Spinal cord (tissue), 10 donors: ENCODE measurements at places on chromosomes 2 and 18. TPM values are rescaled to one million over a fixed set of nuclear protein-coding genes. Genes with fewer than 3 reads are reported as not detected.

DCAF17 gene
- 55.6 TPM for total RNA-seq

- no peak for DNase-seq
Measured at GRCh38 chr2:54479424-54479823, 23.3 kb downstream of the SPTBN1 start.

- no peak for DNase-seq
Measured at GRCh38 chr18:44748582-44748981, 67.9 kb downstream of the SETBP1 start.

GRCh38 chr18:57668021-57668420 lies 46.4 kb upstream of the NARS1 start:
- no peak for DNase-seq

GRCh38 chr2:202065876-202066275 lies 7.2 kb upstream of the KIAA2012 start:
- DNase-seq, result no peak

GRCh38 chr2:221370076-221370856 lies 201.8 kb downstream of the EPHA4 start:
- no peak for DNase-seq
